ENCODE measurements at places on chromosomes 2 and 18.

DNA sequence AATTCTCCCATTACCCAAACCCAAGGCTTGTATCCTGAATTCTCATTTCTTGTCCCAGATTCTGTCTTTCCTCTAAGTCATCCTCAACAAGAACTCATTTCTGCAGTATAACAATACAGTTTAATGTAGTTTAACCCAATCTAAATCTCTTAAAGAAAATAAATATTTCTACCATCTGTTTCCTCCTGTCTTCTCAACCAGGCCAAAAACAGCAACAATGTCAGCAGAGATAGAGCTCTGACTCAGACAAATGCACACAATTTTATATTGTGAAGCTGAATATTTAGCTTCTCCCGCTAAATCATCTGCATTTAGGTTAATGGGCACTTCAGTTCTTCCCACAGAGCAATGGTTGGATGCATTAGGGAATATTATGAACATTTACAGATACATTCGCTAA is 35.7 kb upstream of the KYNU start:
- no peak for DNase-seq

DNA sequence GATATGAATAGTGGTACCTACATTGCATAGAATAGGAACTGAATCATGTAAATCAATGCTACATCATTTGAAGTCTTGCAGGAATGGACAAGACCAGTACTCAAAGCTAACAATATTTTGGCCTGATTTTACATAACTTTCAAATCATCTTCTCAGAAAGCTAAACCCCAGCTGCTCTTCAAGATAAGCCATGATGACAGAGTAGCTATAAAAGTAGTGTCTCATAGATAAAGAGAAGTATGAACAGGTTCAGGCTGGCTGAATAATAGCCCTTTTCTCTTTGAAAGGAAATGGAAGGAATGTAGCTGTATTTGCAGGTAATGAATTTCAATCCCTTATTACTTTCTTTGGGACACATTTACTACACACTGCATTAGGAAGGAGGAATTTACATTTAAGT is 28.2 kb downstream of the TSPYL6 start:
- DNase-seq: no peak

GRCh38 chr2:908568-908967 is 42.1 kb upstream of the SNTG2 start:
- no peak for DNase-seq

GRCh38 chr18:80104364-80104779 is 4.7 kb upstream of the ADNP2 start:
- no peak for DNase-seq

GRCh38 chr2:167462379-167462778 is 574.1 kb downstream of the XIRP2 start:
- DNase-seq: no peak

DNA sequence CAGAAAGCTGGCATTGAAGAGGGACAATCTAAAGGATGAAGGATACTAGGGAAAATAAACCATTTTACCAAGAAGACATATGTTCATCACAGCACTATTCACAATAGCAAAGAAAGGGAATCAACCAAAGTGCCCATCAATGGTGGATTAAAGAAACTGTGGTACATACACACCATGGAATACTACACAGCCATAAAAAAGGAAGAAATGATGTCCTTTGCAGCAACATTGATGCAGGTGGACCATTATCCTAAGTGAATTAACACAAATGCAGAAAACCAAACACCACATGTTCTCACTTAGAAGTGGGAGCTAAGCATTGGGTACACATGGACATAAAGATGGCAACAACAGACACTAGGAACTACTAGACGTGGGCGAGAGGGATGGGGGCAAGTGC is 7.2 kb upstream of the MFF start:
- DNase-seq: no peak

- DNase-seq: no peak
These were observed 7.4 kb upstream of the MBOAT2 start for GRCh38 chr2:9010866-9011265.

- no peak for DNase-seq
These were observed 125.6 kb downstream of the CTNNA2 start for GRCh38 chr2:79638410-79638809.

- DNase-seq: no peak
These were observed 1074.8 kb upstream of the CDH2 start for GRCh38 chr18:29251681-29252080.

GRCh38 chr2:127701651-127702394 is 526 bp downstream of the SFT2D3 start:
- DNase-seq: no peak

GRCh38 chr2:75007061-75007460 is 48.6 kb downstream of the POLE4 start:
- no peak for DNase-seq

DNA sequence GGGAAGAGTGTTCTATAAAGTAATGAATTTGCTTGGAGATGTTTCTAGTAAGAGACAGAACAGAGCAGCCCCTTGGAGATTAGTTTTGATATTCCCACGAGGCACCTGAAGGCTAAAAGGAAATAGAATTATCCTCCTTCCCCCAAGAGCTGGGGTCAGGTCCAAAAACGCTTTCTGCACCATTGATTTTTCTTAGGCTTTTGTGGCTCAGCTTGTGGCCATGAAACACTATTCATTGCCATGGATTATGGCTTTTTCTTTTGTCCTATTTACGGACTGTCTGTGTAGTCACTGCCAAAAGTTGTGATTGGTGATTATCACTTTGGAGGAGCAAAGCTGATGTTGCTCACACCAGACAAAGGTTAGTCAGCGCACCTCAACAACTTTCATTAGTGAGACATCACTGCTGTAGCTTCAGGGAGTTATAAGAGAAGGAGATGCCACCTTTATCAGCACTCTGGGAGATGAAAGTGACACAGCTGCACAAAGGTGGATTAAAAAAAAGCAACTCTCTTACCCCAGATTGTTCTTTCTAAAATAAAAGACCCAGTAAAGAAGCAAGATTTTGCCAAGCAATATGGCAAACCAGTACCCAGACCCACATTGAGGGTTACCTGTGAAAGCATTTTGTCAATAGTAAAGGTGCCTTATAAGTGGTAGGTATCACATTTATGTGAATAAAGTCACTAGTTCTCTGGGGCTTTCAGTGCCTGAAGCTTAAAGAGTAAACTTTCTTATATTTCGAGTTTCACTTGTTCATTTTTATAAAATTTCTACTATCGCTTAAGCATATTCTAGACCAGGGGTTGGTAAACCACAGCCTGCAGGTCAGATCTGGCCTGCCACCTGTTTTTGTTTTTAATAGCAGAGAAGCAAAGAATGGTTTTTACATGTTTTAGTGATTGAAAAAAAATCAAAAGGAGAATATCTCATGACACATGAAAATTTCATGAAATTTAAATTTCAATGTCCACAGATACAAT is 10.6 kb downstream of the CXCR4 start:
- DNase-seq: no peak

DNA sequence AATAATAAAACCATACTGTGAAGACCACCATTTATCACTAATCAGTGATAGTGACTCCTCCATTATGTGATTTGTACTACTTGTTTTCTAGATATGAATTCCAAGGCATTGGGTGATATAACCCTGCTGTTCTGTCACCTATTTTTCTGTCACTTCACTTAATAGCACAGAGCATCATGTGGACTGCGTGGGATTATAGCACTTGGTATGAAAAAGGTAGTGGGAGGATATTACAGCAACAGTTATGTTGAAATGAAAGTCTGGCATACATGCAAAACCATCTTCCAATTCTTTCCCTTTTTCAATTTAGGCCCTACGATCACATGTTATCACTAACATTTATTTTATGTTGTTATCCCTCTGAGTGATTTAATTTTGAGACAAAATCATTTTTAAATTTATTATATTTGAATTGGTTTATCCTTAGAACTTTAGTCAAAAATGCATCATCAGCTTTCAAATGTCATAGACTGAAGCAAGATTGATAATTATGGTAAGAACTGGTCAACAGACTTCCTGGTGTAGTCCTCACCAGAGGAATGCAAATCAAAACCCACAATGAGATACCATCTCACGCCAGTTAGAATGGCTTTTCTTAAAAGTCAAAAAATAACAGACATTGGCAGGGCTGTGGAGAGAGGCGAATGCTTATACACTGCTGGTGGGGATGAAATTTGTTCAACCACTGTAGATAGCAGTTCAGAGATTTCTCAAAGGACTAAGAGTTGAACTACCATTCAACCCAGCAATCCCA is 242.6 kb downstream of the IKZF2 start:
- DNase-seq: no peak

DNA sequence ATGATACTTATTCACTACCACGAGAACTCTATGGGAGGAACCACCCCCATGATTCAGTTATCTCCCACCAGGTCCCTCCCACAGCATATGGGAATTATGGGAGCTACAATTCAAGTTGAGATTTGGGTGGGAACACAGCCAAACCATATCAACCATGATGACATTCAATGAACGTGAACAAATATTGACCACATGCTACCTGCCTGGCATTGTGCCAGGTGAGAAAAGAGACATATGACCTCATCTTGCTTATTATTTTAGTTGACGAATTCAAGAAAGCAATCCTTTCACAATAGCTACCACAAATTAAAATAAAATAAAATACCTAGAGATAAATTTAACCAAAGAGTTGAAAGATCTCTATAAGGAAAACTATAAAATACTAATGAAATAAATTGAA is 286.5 kb upstream of the CRIM1 start:
- DNase-seq: no peak

DNA sequence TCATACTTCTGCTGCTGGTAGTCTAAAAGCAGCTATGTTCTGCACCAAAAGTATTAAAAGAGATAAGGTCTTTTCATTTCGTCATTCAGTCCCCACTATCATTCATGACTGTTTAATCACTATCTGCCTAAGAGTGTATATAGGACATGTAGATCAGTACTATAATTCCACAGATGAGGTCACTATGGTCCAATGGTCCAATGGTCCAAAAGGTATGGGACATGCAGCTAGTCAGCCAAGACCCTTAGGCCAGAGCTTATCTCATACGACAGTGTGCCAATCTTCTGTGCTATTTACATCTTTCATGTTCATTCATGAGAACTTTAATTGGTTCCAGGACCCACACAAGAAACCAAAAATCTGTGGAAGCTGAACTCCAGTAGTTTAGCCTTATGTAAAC is 42.6 kb upstream of the SDC1 start:
- no peak for DNase-seq

GRCh38 chr2:128502200-128502599 is 183.5 kb upstream of the HS6ST1 start:
- DNase-seq: no peak

DNA sequence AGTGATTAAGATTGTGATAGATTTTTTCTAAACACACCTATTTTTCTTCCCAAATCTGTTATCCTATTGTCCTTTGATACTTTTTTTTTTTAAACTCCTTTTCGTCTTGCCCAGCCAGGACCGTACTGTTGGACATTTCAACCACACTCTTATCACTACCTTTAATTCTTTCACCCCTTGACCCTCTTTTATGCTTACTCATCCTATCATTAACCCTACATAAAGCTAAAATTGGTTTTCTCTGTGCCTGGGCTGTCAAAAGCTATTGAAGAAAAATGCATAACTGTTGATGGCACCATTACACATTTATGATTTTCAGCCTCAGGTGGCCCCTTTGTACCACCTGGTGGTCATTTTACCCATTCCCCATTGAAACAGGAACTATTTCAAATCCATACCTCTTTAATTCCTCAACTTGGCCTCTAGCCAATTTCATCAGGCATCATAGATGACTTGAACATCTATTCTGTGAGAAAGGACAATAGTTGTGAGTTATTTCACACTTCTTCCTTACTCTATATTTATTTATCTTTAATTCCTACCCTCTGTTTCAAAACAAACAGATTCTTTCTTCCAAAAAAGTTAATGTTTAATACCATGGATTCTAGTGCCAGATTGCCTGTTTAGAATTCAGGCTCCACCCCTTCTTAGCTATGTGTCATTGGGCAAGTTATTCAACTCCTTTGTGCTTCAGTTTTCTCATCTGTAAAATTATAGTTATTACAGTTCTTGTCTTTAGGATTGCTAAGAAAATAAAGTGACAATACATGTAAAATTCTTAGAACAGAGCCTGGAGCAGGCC is 258.6 kb downstream of the CAMKMT start:
- DNase-seq: no peak

DNA sequence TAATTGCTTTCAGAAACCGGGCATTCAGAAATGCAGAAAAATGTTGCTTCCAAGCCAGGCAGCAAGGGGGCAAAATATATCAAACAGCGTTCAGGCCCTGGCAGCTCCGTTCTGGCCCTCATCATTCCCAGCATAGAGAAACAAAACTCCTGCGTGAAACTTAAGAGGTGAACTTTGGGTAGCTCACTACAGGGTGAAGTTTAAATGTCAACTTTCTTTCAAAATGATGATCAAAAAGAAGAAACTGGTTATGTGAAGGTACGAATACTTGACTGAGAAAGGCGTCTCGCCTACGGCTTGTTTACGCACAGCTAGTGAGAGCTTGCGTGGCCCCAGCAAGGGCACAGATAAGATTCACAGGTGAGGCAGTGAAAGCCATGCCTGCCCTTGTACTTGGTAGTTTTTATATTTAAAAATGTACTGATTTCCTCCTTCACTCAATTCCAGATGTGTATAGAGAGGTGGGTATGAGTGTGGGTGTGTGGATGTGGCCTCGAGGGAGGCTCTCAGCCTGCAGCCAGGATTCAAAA is 127.5 kb downstream of the NFATC1 start:
- no peak for DNase-seq
